Stimulated activated CD8-positive, alpha-beta memory T cell treated with anti-CD3 and anti-CD28 coated beads, Interleukin-4, amount 100 ng/mL, for 4 hours (primary cell): ENCODE measurements at places on chromosomes 4 and X.

DNA sequence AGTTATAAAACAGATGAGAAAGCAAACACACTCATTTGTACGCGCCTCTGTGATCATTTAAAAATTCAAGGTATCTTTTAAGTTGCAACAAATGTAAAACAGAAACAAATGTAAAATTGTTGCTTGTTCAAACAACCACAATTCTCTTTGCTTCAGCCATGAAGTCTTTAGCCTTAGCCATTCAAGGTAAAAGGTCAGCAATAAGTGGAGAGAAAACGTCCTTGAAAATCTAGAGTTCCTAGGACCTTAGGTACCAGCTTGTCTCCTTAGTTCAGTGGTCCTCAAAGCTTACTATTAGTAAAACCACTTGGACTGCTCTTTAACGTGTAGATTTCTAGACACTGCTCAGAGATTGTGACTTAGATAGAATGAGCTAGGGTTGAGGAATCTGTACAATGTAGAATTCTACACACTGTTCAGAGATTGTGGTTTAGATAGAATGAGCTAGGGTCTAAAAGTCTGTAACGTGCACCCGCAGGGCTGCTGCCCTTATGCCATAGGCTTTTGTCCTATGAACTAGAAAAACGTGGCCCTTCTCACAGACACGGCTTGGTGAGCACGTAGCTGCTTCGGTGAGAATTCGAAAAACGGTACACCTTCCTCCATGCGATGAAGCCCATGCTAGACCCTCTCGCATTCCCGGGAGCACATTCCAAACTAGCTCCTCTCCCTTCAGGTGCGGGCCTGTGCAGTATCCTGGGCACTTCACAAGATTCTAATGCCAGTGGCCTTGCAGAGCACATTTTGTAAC is 1.7 kb downstream of the PLAC8 start:
- DNase-seq, result no peak

- no peak for DNase-seq
Observed at GRCh38 chr4:76943790-76944189, 5.8 kb upstream of the SEPTIN11 start.

DNA sequence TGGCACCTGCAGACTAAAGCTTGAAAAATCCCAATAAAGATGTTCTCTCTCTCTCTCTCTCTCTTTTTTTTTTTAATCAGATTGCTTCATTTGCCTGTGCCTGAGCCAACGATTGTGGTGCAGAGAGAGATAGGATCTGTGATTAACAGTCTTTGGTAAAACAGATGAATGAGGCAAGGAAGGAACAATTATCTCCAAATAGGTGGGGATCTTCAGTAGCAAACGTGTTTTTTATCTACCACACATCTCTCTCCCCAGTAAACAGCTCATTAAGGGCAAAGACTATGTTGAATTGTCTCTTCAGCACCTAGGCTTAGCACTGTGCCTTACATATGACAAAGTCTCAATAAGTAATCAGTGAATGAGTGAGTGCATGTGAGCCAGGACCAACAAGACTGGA is 96.3 kb downstream of the SMIM20 start:
- no peak for DNase-seq

GRCh38 chr4:71771613-71772012 is 12.3 kb downstream of the GC start:
- no peak for DNase-seq

DNA sequence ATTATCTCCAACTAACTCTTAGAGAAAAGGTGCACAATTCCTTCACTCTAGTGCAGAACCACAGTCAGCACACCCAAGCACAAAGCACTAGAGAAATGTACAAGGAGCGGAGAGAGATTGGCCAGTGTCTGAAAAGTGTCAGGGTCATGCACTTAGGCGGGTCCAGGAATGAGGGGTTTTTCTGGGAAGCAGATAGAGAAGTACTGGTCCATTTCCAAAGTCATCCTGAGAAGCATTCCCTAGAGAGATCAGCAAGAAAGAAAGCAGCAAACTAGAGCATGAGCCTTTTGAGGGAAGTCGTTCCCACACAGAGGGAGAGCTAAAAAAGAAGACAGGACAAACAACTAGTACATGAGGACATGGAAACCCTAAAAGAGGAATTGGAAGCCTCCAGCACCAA is 168.1 kb upstream of the MAP3K15 start:
- no peak for DNase-seq

GRCh38 chrX:132948648-132949260 is 9.7 kb downstream of the HS6ST2 start:
- DNase-seq, result no peak

- DNase-seq, result no peak
Observed at GRCh38 chrX:2502120-2502667, 1.4 kb upstream of the DHRSX start.

DNA sequence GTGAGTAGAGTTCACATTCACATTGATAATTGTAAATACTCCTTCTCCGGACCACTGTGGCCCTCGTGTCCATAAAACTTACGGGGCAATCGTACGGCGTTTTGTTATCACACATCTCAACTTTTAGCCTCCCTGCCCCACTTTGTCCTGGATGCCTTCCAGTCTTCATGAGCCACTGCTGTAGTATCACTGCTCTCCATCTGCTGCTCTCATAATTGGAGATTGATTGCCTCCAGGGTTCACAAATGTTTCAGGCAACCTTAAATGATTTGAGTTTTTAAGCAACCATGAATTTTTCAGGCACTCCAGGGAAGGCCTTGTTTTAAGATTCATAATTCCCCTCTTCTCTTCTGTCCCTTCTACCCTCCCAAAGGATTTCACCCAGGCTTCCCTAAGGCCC is 28.4 kb downstream of the ALPK1 start:
- DNase-seq, result no peak

DNA sequence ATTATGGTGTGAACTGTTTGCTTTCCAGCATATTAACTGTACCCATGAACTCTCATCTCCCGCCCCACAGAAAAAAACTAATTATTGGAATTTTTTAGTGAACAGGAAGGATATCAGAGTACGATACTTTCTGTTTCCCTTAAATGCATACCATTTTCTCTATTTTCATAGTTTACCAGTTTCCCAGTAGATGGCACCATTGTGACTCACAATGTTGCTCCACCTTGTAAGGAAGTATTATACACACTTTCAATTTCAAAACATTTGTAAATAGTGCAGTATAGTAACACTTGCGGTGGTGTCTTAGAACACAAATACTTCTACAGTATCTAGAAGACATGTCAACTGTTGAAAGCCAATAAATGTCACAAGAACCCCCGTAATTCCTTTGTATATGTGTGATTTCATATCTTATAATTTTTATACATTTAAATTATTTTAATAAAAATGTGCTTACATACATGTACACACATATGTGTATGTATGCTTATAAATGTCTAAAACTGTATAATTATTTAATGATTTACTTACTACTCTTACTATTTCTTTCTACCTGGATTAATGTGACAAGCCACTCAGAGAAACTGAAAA is 167.3 kb downstream of the SLIT2 start:
- no peak for DNase-seq

DNA sequence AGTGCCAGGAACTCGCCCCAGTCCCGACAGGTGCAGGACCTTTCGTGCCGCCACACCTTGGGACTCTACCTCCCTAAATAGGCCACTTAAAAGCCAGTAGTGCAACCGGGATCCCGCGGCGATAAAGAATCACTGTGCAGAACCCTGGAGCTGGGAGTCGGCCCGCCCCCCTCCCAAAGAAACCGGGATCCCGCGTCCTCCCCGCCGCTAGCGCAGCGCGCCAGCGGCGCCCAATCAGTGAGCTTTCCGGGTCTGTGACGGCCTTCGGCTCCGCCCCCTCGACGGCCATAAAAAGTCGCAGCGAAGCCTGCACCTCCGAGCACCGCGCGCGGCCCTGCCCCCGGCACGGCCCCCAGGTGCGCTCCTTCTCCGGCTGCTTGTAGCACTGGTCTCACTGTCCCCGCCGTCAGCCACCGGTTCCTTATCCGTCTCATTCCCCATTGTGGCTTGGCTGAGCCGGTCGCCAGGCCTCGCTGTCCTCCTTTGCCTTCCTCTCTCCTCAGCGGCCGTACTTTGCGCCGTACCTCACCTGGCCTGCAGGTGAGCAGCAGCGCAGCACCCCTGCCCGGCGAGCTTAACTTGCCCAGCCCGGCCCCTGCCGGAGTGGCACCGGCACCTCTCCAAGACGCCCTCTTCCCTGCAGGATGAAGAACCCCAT is at the start of gene LRAT:
Gene LRAT, plus strand, starts transcription at position 318 of the 658 bp plus-strand sequence. Its CDS starts 327 bp downstream, at position 645.
- no peak for DNase-seq

- DNase-seq, result no peak
Observed at GRCh38 chr4:5757954-5758353, 47.0 kb downstream of the EVC start.

GRCh38 chr4:169359961-169360360 is 89.2 kb upstream of the SH3RF1 start:
- DNase-seq, result no peak

DNA sequence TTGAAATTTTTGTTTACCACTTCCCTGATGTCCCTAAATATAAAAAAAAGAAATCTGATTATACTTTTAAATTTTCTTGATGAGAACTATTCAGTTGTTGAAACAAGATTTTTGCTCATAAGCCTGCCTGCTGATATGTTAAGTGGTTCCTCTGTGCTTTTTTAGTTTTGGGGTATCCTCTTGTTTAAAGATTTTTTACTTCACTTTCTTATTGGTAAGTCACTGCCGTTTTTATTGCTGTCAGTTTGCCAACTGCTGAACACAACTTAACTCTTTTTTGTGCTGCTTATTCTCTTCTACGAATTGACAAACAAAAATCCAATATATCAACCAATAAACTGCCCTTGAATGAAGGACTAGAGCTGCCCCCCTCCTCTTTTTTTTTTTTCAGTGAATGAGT is 39.5 kb downstream of the GUCY1A1 start:
- DNase-seq, result no peak

DNA sequence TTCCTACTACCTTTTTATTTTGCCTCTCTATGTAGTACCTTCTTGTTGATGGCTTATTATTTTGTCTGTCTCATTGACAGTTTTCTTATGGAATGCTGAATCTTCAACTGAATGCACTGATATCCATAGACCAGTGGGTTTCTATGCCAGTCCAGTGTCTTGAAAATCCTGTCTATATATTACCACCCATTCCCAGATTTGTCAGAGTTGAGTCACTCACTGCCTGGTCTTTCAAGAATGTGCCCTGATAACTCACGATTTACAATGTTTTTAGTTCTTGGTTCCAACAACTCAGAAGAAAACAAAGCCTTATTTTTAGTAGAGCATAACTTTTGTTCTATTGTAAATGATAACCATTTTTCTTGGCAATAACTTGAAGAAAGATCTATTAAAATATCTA is 606.0 kb upstream of the PITX2 start:
- DNase-seq, result no peak

DNA sequence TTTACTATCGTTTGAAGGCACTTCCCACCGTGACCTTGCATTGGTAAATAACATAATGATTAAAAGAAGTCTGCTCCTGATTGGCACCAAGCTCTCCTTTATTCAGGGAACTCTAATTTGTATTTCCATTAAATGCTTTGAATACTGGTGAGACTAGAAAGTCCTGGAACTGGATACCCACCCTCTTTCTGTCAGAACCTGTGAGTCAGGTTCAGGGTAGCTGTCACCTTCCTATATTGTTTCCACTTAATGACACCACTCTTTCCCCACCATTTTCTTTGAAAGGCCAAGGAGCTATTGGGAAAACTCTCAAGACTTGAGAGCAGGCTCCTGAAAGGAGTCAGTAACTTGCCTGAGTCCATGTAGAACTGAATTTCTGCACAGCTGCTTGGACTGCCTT is 55.9 kb upstream of the RASSF6 start:
- DNase-seq, result no peak

DNA sequence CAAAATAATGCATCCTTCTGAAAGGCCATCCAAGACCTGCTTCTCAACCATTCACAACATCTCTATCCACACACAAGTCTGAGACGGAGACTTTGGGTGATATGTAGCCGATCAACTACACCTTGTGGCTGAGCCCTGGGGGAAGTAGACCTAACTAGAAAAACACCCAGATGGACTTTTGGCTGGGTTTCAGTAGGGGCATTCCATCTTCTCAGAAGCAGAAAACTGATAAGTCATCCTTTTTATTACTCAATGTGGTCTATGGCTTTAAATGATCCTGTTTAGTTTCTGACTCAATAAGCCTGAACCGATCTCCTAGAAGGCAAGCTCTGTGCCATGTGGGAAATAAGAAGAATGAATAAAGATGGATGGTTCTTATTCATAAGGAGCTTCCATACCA is 82.5 kb upstream of the AFF2 start:
- DNase-seq, result no peak

- DNase-seq, result no peak
Observed at GRCh38 chrX:27815209-27815608, 7.4 kb downstream of the MAGEB10 start.

DNA sequence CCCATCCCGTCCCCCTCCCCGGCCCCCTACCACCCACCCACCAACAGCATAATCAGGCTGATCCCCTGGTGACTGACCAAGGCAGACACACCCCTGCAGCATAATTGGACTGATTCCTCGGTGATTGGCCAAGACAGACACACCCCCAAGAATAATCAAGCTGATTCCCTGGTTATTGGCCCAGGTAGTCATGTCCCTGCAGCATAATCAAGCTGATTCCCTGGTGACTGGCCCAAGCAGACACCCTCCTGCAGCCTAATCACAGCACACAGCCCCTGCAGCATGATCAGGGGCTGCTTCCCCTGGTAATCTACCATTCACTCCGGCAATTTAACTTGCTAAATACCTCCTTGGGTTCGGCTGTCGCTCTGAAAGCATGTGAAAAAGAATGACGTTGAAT is 47.5 kb upstream of the STS start:
- DNase-seq, result no peak

DNA sequence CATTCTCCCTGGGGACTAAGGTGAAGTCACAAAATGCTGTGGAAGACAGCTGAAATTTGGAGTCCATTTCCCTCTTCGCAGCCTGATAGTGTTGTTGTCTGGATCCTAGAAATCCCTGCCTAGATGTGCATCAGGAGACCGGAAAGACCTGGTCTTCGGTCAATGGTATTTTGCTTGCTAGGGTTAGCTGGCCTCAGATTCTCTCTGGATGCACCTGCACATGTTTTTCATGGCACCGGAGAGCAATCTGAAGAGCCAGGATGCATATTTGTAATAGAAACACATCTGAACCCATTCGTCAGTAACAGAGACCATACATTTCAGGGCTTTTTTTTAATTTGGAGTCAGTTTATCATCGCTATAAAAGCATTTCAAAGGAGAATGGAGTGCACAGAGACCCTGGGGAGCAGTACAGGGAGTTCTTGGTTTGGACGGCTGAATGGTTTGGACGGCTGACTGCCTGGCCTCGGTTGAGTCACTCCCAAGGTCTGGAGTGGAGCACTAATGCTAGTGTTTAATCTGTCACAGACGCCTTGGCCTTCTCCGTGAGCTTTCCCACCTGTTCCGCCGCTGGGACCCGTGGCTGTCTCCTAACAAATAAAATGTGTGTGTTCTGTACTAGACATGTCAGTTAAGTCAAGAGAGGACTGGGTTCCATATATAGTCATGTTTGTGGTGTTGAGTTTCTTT is 7.5 kb upstream of the PDLIM3 start:
- no peak for DNase-seq

GRCh38 chr4:125529071-125529470 is 214.3 kb downstream of the FAT4 start:
- DNase-seq, result no peak

DNA sequence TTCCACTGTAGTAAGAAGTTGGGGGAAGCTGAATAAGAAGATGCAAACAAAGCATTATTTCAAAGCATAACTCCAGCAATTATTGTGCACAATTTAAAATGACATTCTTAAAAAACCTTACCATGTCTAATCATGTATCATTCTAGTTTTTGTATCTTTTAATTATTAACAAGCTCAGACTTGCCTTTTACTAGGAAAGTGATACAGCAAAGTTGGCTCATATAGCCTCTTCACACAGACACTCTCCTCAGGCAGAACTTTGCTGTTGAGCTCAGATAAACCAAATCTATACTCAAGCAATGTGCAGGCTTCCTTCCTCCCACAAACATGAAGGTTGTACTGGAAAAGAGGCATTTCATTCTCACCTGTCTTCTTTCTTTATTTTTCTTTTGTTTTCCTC is 358.7 kb upstream of the EMCN start:
- DNase-seq, result no peak
